ENCODE measurements at places on chromosomes 12 and 14.

GRCh38 chr12:71792599-71792998 lies 37.9 kb downstream of the RAB21 start:
- no peak for DNase-seq

GRCh38 chr14:74290415-74290814 lies 12.3 kb downstream of the ABCD4 start:
- DNase-seq, result no peak

DNA sequence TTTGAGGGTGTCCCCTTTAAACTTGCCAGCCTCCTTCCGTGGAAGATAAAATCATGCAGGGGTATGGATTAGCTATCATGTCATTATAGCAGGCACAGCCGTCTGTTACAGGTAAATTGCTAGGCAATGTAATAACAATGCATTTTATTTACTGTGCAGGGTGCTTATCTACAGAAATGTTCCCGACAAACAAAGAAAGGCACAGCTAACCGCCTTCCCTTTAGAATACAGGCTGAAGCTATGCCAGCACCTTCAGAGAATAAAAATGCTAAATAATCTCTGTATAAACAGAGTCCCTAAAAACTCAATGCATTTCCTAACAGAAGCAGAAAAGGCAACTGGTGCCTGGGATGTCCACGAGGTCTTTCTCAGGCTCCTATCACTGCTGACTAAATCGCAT lies 239.2 kb downstream of the SPTSSA start:
- DNase-seq, result no peak

DNA sequence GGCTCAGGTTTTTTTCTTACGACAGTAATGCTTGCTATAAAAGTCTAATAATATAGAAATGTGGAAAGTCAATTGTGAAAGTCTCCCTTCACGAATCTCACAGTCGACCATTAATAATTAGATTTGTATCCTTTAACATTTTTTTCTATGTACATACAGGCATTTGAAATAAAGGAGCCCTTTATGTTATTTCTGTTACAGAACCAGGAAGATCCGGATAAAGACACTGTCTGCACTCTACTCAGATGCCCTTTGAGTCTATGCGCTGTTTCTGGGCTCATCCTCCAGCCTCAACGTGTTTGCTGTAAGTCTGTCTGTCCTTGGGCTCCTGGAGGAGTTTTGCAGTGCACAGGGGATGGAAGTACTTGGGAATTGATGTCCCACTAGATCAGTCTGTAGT lies 212.2 kb upstream of the ATP2B1 start:
- DNase-seq, result no peak

GRCh38 chr12:3310271-3311026 lies 180.6 kb upstream of the PRMT8 start:
- no peak for DNase-seq

Data from Peyer's patch (tissue), 4 donors.